ENCODE measurements at places on chromosomes 3 and 15.
A peak's percentile ranks its signal among the peaks of the same experiment; 100 is the strongest.

- DNase-seq, result no peak
Measured at GRCh38 chr15:60408463-60408981, 10.7 kb upstream of the ANXA2 start.

GRCh38 chr3:126998320-126998719 lies 15.4 kb downstream of the PLXNA1 start:
- no peak for DNase-seq

DNA sequence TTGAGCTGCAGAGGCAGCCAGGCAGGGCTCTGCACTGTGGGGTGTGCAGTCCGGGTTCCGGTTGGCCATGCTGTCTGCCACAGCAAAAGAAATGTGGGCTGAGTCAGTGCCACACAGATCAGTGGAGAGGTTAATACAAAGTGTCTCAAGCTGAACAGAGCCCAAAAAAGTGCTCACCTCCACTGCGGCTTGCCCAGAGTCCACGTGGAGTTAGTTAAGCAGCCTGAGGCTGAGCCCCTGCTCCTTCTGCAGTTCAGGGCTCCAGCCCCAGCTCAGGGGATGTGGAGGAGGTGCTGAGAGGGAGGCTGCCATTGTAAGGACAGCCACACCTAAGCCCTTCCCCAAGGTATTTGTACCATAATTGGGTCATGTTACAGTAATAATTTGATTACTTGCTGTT lies 85.3 kb downstream of the LRRK1 start:
- no peak for DNase-seq

GRCh38 chr3:179278932-179279693 lies 28.2 kb upstream of the KCNMB3 start:
- DNase-seq, result no peak

DNA sequence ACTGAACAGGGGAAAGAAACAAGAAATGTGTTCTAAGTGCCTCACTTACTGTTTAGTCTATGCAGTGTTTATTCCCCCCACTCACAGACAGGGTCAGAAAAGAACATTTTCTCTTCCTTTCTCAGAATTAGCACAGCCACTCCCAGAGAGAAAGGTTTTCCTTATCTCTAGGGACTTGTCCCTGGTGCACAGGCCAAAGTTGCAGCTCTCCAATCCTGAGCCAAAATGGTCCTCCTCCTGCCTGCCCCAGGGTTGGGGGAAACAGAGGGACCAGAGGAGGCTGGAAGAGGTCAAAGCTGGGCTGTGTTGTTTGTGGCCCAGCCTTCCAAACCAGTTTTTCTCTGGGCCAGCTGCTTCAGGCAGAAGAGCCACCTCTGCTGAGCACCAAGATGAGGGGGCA lies 12.0 kb downstream of the RAB6B start:
- DNase-seq, result no peak

DNA sequence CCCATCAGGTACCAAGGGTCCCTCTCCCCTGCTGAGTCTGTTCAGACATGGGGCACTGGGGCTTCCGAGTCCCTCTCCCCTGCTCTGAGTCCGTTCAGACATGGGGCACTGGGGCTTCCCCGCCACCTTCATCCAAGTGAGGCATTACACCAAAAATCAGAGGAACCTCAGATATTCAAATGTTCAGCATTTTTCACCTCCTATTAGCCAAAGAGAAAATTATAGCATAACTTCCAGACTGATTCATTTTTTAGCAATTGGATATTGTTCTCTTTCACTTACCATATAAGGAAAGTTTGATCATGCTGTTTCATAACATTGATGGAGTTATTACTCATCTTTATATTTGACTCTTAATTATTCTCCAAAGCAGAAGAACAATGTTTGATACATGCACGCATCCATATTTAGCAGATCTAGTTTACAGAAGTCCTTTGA lies 213.9 kb downstream of the MTHFS start:
- DNase-seq, result no peak

DNA sequence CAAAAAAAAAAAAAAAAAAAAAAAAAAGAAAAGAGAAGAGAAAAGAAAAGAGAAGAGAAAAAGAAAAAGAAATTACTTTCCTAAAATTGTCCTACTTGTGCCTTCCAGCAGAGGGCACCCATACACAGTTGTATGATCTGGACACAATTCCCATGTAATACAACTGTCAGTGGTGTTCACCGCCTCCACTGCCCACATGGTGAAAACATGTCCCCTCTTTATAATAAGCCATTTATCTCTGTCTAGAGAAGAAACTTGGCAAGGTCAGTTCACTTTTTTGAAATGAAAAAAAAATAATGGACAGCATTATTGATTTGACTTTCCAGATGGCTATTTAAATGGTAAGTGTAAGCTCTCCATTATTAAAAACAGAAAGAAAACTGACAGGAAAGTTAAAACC lies 459.4 kb downstream of the GBE1 start:
- no peak for DNase-seq

GRCh38 chr3:188534633-188535032 lies 380.7 kb downstream of the LPP start:
- no peak for DNase-seq

- DNase-seq, result no peak
Measured at GRCh38 chr3:11998092-11998491, 6.1 kb upstream of the SYN2 start.

- no peak for DNase-seq
Measured at GRCh38 chr3:57164217-57164656, 916 bp downstream of the IL17RD start.

- DNase-seq, result no peak
Measured at GRCh38 chr3:38562467-38562925, 66.4 kb downstream of the EXOG start.

DNA sequence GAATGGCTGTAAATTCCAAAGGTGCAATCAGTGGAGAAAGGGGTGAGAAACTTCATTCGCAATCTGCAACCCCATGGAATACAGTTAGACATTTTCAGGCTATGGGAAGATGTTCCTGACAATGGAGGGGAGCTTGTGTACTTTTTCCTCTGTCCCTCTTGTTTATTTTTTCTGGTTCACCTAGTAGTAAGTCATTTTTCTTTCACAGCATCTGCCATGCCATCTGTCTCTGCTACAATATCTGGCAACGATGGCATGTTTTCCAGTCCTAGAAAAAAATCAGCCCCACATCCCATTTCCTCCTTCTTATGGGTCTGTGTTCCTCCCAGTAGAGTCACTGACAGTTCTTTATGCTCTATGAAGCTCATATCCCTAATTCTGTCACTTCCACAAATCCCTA lies 76.0 kb downstream of the SSR3 start:
- DNase-seq, result no peak

GRCh38 chr15:63287109-63287508 lies 9.7 kb downstream of the APH1B start:
- no peak for DNase-seq

GRCh38 chr15:36544518-36545466 lies 34.6 kb upstream of the CDIN1 start:
- no peak for DNase-seq

GRCh38 chr3:167110901-167111300 lies 269.2 kb downstream of the ZBBX start:
- no peak for DNase-seq

- DNase-seq, result no peak
Measured at GRCh38 chr3:182632077-182632393, 161.3 kb upstream of the ATP11B start.

DNA sequence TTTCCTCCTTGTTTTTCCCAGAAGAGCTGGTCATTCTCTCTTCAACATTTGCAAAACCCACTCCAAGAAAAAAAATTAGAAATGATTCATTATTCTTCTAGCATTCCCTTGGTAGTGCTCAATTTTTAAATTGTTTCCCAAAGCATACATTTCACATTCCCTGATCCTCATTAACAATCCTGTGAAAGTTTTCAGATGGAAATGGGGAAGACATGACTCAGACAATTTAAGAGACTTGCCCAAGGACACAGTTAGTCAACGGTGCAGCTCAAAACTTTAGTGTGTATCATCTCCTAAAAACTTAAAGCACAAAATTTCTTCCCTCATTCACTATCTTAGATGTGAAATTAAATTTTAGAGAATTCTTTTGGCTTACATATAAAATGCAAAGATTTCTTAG lies 17.1 kb upstream of the ABI3BP start:
- DNase-seq, result no peak

DNA sequence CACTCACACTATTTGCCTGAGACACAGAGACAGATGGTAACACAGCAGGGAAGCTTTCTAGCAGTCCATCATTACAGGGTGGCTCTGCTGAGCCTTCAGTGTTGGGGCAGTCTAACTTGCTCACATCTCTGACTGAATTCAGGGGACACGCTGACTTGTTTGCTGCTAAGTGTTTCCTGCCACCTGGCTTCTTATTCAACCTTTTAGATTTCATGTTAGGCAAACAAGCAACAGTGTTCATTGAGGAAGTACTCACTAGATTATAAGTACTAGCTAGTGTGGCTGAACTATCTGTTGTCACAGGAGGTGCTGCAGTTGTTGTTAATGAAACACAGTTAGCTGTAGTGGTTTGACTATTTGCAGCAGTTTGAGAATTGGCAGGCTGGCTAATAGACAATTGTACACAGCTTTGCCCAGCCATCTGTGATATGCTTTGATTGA lies 37.3 kb downstream of the USF3 start:
- DNase-seq, result no peak

GRCh38 chr3:71003511-71003910 lies 580.0 kb downstream of the FOXP1 start:
- DNase-seq, result no peak

GRCh38 chr15:68821190-68821840 lies 620 bp upstream of the ANP32A start:
- peak; percentile 11 for DNase-seq

DNA sequence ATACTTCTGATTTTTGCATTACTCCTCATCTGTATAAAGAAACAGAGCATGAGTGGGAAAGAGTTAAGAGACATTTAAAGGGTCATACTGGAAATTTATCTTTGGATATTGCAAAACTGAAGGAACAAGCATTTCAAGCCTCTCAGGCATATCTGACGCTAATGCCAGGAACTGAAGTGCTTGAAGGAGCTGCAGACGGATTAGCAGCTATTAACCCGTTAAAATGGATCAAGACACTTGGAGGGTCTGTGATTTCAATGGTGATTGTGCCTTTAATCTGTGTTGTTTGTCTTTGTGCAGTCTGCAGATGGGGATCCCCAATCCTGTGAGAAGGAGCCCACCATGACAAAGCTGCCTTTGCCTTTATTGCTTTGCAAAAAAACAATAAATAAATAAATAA lies 202.5 kb upstream of the UBE3A start:
- DNase-seq, result no peak

DNA sequence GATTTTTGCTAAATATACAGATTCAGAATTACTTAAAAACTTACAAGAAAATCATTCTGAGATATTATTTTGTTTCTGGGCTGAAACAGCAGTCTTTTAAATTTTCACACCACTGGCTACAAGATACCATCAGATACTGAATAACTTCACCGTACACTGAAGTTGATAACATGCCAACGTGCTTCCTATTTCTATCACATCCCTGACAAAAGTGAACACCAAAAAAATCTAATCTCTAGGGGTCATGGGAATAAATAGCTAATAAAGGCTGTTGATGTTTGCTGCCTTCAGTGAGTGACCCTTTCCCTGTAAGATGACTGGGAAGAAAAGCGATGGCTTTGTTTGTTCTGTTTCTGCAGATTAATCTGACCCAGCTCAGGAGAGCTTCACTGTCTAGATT lies 120.5 kb downstream of the DUT start:
- DNase-seq, result no peak

DNA sequence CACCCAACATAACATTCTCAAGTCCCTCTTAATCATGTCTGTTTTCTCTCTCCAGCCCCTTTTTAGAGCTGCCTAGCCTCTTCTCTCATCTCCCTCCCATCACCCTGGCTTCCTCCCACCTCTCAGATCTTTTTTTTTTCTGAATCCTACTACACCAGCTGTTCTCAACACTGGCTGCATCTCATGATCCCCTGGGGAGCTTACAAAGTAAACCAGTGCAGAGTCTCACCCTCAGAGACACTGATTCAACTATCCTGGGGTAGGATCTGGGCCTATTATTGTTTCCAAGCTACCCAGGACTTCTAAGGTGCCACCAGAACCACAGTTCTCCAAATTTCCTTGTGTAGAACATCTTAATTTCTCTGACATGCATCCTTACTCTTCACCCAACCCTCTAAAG lies 50.3 kb upstream of the ACAN start:
- DNase-seq, result no peak

Measured in activated T-helper 9 cell treated with anti-CD3 and anti-CD28 coated beads, Interleukin-2, amount 50 U/mL, for 16 hours (primary cell).